Right kidney (tissue), 9 donors: ENCODE measurements at places on chromosomes 4 and X.

DNA sequence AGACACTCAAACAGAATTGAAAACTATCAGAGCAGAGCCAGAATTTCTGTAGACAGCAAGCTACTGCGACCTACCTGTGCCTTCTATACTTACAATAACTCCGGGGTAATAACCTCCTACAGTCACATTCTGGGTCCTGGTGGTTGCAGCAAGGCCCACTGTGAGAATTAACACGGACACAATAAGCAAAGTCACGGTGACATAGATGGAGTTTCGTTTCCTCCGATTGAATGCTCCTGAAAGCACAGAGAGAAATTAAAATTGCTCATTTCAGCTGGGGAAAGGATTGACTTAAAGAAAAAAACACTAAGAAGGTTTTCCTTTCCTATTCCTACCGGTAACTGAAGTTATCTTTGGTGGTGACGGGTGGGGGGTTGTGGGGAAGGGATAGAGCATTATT, 7.0 kb downstream of the TMEM255A start:
- DNase-seq: no peak

DNA sequence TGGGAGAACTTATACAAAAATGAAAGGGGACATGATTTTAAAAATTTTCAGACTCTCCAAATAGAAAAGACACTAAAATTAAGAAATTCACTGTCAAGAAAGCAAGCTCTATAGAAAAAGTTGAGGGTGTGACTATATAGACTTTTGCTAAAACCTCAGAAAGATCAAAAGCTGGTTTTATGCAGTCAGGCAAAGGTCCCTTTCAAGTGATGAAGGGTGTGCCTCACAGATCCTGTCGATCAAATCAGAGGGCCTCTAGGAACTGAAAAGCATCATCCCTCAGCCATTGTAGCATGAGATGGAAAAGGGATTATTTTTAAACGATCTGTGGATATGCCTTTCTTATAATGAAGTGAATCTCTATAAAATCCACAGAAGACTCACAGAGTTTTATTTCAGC, 116.5 kb downstream of the FAM13A start:
- no peak for DNase-seq

DNA sequence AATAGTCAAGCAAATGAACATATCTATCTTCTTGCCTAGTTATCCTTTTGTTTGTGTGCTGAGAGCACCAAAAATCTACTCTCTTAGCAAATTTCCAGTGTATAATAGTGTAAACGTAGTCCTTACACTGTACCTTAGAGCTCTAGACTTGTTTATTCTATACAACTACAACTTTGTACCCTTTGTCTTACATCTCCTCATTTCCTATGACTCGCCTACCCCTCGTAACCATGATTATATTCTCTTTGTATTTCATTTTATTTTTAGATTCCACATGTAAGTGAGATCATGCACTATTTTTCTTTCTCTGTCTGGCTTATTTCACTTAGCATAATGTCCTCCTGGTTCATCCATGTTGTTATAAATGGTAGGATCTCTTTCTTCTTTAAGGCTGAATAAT, 37.6 kb downstream of the MAGEB5 start:
- no peak for DNase-seq

- no peak for DNase-seq
Observed at GRCh38 chr4:177987896-177988295, 545.7 kb upstream of the AGA start.
